ENCODE measurements at places on chromosomes 2 and 18. TPM values are rescaled to one million over a fixed set of nuclear protein-coding genes. Genes with fewer than 3 reads are reported as not detected.

POTEC gene
- total RNA-seq: not detected

IMP4 gene
- total RNA-seq: 136 TPM

TFPI gene
- 0.50 TPM for total RNA-seq

PPP1R1C gene
- total RNA-seq: not detected

PLGLB1 gene
- total RNA-seq: 2.1 TPM

ST8SIA3 gene
- total RNA-seq: not detected

SLC23A3 gene
- 1.9 TPM for total RNA-seq

TMEM178A gene
- 0.32 TPM for total RNA-seq

FOXI3 gene
- total RNA-seq: not detected

GPR35 gene
- total RNA-seq: 24.9 TPM

CCL20 gene
- total RNA-seq: 2.0 TPM

MYCN gene
- total RNA-seq: not detected

GRHL1 gene
- 1.4 TPM for total RNA-seq

ZBTB14 gene
- 19.2 TPM for total RNA-seq

FOXD4L1 gene
- 0.14 TPM for total RNA-seq

GPR17 gene
- total RNA-seq: not detected

PAIP2B gene
- 0.84 TPM for total RNA-seq

AMER3 gene
- not detected for total RNA-seq

LOXHD1 gene
- total RNA-seq: not detected
